HepG2 (cell line): ENCODE measurements at places on chromosomes 3 and 15. TPM values are rescaled to one million over a fixed set of nuclear protein-coding genes. Genes with fewer than 3 reads are reported as not detected.

Gene HCLS1
- polyA plus RNA-seq, result not detected in 2 replicates

Gene GAP43
- not detected in 2 replicates for polyA plus RNA-seq

Gene SUSD5
- polyA plus RNA-seq, result not detected in 2 replicates

Gene SOX14
- not detected in 2 replicates for polyA plus RNA-seq

Gene COL6A5
- not detected in 2 replicates for polyA plus RNA-seq

Gene PLSCR2
- not detected in 2 replicates for polyA plus RNA-seq

Gene PRTG
- 9.7 and 13.2 TPM in 2 replicates for polyA plus RNA-seq

Gene CHRNA7
- polyA plus RNA-seq, result 1.4 and 1.8 TPM in 2 replicates

Gene FSIP1
- polyA plus RNA-seq, result not detected in 2 replicates

Gene KCNMB2
- polyA plus RNA-seq, result not detected in 2 replicates

Gene SCAANT1
- not detected in 2 replicates for polyA plus RNA-seq

Gene CCR9
- not detected in 2 replicates for polyA plus RNA-seq

Gene GOLGA8R
- polyA plus RNA-seq, result 0.08 and 0.12 TPM in 2 replicates

Gene ALDH1A3
- polyA plus RNA-seq, result 0.03 TPM in 1 of 2 replicates, not detected in the other

Gene ERICH6
- 0.03 TPM in 1 of 2 replicates, not detected in the other for polyA plus RNA-seq

Gene SLC51B
- 12.0 and 14.9 TPM in 2 replicates for polyA plus RNA-seq

Gene SEMA5B
- 0.04 TPM in 1 of 2 replicates, not detected in the other for polyA plus RNA-seq

Gene GABRA5
- polyA plus RNA-seq, result not detected in 2 replicates

Gene ZNF502
- polyA plus RNA-seq, result not detected in 2 replicates

Gene PARP15
- polyA plus RNA-seq, result not detected in 2 replicates

Gene FES
- polyA plus RNA-seq, result 4.0 and 4.3 TPM in 2 replicates

Gene C15orf40
- 26.3 and 31.7 TPM in 2 replicates for polyA plus RNA-seq

Gene CD47
- polyA plus RNA-seq, result 2.5 and 3.3 TPM in 2 replicates

Gene NFKBIZ
- polyA plus RNA-seq, result 60.6 and 64.4 TPM in 2 replicates

Gene UBAP1L
- polyA plus RNA-seq, result 1.4 and 1.7 TPM in 2 replicates

Gene CCR1
- polyA plus RNA-seq, result not detected in 2 replicates

Gene GOLGA8G
- not detected in 2 replicates for polyA plus RNA-seq

Gene CTSH
- 653 and 707 TPM in 2 replicates for polyA plus RNA-seq

Gene FGD5
- polyA plus RNA-seq, result 0.17 TPM in 1 of 2 replicates, not detected in the other

Gene CCDC39
- not detected in 2 replicates for polyA plus RNA-seq

Gene VIPR1
- polyA plus RNA-seq, result 0.07 and 0.11 TPM in 2 replicates

Gene B4GALT4
- polyA plus RNA-seq, result 15.1 and 16.9 TPM in 2 replicates

Gene CPLX3
- polyA plus RNA-seq, result not detected in 2 replicates

Gene THAP10
- 0.46 and 0.69 TPM in 2 replicates for polyA plus RNA-seq

Gene CCDC12
- polyA plus RNA-seq, result 28.9 and 30.1 TPM in 2 replicates

Gene SNTN
- polyA plus RNA-seq, result not detected in 2 replicates

Gene UROC1
- 1.3 and 2.0 TPM in 2 replicates for polyA plus RNA-seq

Gene MEF2A
- 22.6 and 24.4 TPM in 2 replicates for polyA plus RNA-seq

Gene STOML1
- polyA plus RNA-seq, result 3.5 TPM in 2 replicates

Gene IGDCC3
- 30.1 and 35.7 TPM in 2 replicates for polyA plus RNA-seq

Gene ECE2
- polyA plus RNA-seq, result 0.03 TPM in 1 of 2 replicates, not detected in the other

Gene KLHL18
- 14.0 and 17.5 TPM in 2 replicates for polyA plus RNA-seq

Gene PGBD4
- 1.7 TPM in 2 replicates for polyA plus RNA-seq

Gene CHRNB4
- not detected in 2 replicates for polyA plus RNA-seq

Gene CASR
- not detected in 2 replicates for polyA plus RNA-seq

Gene ASB14
- not detected in 2 replicates for polyA plus RNA-seq

Gene DCLK3
- not detected in 2 replicates for polyA plus RNA-seq

Gene CCDC9B
- 0.98 and 1.3 TPM in 2 replicates for polyA plus RNA-seq

Gene MOBP
- polyA plus RNA-seq, result not detected in 2 replicates

Gene STRIT1
- polyA plus RNA-seq, result not detected in 2 replicates

Gene FYCO1
- 4.2 and 6.0 TPM in 2 replicates for polyA plus RNA-seq

Gene CHRNA5
- polyA plus RNA-seq, result 3.7 and 4.1 TPM in 2 replicates

Gene NMNAT3
- 6.9 and 7.0 TPM in 2 replicates for polyA plus RNA-seq

Gene XIRP1
- polyA plus RNA-seq, result not detected in 2 replicates

Gene SLC9C1
- polyA plus RNA-seq, result not detected in 2 replicates

Gene UMPS
- 45.6 and 52.7 TPM in 2 replicates for polyA plus RNA-seq
